Cortex of kidney (tissue), 1 donor: ENCODE measurements at places on chromosomes 3 and 15.

DNA sequence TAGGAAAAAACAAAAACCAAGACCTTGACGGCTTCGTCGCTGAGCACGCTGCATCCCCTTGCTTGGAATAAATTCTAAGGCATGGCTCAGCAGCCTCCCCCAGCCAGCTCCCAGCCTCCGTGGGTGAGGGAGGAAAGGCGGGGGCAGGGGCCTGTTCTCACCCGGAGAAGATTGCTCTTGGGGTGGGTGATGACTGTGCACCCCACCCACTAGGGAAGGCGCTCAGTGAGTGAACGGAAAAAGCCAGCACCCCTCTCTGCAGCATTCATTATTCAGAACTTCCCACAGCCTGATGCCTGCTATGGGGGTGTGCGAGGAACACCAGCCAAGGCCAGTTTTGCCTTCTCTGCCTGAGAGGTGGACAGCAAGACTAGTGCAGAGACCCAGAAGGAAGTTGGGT lies 19.3 kb upstream of the NTRK3 start:
- DNase-seq = no peak

DNA sequence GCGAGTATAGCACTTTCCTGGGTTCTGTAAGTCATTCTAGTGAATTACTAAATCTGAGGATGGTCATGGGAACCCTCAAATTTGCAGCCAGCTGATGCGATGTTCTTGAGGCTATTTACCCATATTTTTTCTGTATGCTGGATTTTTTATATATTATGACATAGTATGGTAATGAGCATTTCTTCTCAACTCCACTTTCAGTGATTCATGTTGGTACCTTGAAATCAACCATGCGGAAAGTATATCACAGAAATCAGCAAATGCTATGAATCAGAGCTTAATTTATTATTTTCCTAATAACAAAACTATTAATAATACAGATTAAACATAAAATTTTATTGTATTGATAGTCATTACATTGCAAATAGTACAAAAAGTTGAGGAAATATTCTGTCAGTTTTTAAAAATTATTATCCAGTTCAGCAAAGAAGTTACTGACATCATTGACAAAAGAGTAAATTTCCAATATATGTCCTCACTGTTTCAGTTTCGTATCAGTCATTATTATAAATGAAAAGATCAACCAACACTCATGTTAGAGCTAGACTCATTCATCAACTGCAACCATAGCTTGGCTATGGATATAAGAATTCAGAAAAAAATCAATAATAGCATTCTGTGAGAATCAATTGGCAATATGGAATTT lies 164.3 kb upstream of the SETMAR start:
- no peak for DNase-seq

- no peak for DNase-seq
Measured at GRCh38 chr3:176193032-176193730, 1004.1 kb downstream of the TBL1XR1 start.

DNA sequence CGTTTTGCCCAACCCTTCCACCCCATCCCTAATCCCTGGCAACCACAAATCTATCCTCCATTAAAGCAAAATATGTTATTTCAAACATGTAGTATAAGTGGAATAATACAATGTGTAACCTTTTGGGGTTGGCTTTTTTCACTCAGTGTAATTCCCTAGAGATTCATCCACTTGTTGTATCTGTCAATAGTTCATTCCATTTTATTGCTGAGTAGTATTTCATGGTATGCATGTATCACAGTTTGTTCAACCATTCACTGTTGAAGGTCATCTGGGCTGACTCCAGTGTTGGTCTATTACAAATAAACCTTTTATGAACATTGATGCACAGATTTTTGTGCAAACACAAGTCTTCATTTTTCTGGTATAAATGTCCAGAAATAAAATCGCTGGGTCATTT lies 38.8 kb downstream of the BSN start:
- no peak for DNase-seq

- no peak for DNase-seq
Measured at GRCh38 chr3:186815435-186815834, 9.2 kb upstream of the RFC4 start.

DNA sequence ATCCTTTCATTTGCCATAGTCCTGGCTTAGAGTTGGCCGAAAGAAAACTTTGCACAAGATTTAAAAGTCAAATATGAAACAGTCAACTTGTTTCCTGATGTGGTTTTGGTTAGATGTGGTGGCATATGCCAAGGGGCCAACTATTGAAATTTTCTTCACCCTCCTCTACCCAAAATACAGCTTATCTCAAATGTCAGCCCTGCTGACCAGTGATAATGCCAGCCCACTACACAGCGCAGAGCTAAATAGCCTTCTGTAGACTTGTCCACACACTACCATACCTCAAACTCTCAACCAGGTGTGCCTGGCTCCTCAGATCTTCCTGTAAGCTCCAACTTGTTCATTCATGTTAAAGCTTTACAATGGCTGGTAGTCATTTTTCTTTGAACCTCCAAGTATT lies 368.5 kb upstream of the STAC start:
- no peak for DNase-seq

GRCh38 chr3:72488738-72489035 lies 359.6 kb downstream of the SHQ1 start:
- DNase-seq = no peak

DNA sequence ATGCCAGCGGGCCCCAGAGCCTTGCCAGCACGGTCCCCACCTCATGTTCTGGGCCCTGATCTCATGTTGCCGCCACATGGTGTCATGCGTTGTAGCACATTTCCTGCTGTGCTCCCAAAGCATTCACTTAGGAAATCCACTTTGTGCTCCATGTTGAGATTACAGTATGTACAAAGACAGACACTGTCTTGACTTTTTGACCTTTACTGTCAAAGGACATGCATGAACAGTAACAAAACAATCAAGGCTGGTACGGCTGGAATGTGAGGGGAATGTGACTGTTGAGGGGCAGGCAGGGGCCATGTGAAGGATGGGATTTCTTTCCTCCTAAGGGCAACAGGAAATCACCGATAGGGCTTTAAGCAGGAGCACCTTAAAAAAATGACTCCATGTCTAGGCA lies 53.3 kb upstream of the RPL32 start:
- no peak for DNase-seq

- DNase-seq = no peak
Measured at GRCh38 chr3:64341296-64341695, 116.0 kb upstream of the PRICKLE2 start.

DNA sequence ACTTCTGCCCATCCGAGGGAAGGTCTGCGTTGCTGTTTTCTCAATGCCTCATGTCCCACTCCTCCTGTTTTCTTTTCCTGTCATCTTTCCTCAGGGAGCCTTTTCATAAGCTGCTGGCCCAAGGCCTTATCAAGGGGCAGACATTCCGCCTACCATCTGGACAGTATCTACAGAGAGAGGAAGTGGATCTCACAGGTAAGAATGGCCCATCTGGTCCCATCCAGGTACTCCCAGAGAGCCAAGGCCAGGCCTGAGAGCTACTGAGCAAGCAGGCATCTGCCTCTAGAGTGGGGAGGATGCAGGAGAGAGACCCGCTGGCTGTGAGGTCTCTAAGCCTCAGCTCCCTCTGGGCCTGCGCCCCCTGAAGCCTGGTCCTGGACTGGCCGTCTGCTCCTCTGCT lies 81.5 kb upstream of the LIMD1 start:
- no peak for DNase-seq

DNA sequence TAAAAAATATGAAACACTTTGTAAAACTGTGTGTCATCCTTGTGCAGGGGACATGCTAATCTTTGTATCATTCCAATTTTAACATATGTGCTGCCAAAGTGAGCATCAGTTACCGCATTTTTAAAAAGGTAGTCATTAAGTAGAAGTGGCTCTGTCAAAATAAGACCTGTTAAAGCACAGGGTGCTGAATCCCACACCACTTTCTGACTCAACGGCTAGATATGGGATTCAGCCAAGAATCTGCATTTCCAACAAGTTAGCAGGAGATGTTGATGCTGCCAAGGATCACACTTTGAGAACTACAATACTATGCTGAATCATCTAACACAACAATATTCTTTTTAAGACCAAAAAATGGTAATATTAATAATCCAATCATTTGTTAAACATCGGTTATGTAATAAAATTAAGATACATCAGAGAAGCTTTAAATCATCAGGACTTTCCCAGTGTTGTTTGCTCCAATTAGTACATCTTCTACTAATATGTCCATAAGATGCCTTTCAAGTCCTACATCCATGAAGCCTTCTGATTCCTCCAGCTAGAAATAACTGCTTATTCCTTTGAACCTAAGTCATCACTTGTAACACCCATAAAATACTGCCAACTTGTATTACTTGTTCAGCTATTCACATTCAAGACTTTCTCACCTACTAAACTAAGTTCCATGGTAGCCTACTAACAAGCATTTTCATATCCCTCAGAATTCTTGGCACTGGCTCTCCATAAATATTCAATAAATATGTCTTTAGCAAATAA lies 71.1 kb downstream of the TBL1XR1 start:
- no peak for DNase-seq

DNA sequence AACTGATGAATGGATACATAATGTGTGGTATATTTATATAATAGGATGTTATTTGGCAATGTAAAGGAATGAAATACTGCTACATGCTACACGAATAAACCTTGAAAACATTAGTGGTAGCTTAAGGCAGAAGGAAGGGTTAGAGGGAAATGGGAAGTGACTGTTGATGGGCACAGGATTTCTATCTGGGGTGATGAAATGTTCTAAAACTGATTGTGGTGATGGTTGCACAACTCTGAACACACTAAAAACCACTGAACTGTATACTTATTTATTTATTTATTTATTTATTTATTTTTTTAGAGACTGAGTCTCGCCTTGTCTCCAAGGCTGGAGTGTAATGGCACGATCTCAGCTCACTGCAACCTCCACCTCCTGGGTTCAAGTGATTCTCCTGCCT lies 24.8 kb upstream of the SHISA5 start:
- no peak for DNase-seq

- no peak for DNase-seq
Measured at GRCh38 chr15:73150831-73151230, 98.6 kb downstream of the NEO1 start.

- DNase-seq = no peak
Measured at GRCh38 chr3:197828-198491, 1.4 kb downstream of the CHL1 start.

DNA sequence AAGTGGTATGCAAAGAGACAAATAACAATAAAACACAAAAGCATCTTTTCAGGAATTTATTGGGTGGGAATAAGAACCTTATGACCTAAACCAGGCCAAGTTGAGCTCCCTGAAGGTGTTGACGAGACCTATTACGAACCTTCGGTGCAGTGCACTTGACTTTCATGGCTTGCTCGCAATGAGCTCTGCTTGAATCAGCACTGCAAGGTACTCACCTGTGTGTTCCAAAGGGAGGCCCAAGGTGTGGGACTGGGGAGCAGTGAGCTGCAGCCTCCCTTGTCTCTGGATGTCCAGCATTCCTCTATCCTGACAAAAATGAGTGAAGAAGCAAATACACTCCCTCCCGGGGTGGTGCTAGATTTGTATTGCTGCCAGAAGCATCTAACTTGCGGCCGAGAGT lies at the start of gene MDFIC2:
MDFIC2 (minus strand) TSS at position 303 of the 400 bp plus-strand sequence. CDS start 665 bp downstream, outside the sequence.
- DNase-seq = no peak

GRCh38 chr15:64892847-64893403 lies 18.8 kb upstream of the ANKDD1A start:
- DNase-seq = no peak

DNA sequence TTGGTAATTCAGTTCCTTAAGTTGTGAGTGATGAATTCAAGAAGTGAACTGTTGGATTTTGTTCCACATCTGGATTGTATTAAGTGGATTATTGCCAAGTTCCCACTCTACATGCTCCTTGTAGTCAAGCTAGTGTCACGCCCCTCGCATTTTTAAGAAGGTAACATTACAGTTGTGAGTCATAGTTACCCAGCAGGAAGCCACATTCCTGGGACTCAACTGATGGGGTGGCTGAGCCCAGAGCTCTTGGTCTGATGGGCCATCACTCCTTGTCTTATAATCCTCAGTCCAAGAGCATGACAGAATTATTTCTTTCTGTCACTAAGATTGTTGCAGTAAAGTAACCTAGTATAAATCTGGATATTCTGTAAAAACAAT lies 102.7 kb downstream of the PTPRG start:
- no peak for DNase-seq

DNA sequence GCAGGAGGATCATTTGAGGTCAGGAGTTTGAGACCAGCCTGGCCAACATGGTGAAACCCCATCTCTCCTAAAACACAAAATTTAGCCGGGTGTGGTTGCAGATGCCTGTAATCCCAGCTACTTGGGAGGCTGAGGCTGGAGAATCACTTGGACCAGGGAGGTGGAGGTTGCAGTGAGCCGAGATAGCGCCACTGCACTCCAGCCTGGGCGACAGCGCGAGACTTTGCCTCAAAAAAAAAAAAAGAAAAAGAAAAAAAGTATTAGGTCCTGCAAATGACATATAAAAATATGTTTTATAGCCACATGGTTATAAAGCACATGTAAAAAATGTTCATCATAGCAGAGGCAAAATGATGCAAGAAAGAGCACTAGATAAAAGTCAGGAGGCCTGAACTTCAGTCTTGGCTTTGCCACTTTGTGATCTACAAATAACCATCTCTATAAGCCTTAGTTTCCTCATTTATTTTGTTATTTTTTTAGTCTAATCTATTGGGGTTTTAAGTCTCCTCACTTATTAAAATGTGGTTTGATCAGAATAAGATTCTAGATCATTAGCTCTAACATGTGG lies 4.9 kb downstream of the SLC12A6 start:
- no peak for DNase-seq

GRCh38 chr3:176926688-176927087 lies 270.6 kb downstream of the TBL1XR1 start:
- DNase-seq = no peak
